ENCODE measurements at places on chromosomes 2 and 18.

DNA sequence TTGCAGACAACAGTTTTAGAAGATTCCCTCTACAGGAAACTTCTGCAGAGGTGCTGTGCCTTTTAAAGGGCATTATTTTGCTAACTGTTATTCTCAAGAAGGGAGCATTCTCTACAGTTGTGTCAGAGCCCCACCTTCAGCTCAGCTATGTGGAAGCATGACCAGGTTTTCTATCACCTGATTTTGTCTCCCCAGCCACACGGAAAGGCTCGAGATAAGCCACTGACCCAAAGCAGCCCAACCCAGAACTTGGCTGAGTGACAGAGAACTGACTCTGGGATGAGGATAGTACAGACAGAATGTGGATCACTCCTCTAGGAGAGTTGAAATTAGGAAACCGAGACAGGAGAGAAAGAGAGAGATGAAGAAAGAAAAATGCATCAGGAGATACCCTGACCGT lies 10.7 kb downstream of the COL4A4 start:
- DNase-seq: no peak

- DNase-seq: no peak
Measured at GRCh38 chr2:139885921-139886498, 1105.8 kb upstream of the NXPH2 start.

- no peak for DNase-seq
Measured at GRCh38 chr2:162636206-162636728, 202.3 kb downstream of the KCNH7 start.

GRCh38 chr2:65789923-65790675 lies 357.7 kb upstream of the SPRED2 start:
- DNase-seq: no peak

- DNase-seq: peak; percentile 16
Measured at GRCh38 chr2:239919774-239920692, 105.1 kb downstream of the NDUFA10 start.

DNA sequence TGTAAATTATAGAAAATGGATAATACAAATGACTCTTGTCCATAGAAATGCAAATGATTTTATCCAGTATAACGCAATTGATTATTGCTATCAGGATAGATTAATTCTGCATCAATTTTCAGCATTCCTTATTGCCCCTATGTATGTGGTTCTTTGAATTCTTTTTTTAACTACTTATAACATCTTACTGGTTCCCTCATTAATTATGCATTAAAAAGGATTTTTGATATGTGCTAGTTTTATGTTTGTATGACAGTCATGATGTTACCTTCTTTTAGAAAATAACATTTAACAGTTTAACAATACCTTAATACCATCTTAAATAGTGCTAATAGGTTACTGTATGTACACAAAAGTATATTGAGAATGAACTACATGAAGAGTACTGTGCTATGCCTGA lies 20.0 kb upstream of the LNPK start:
- DNase-seq: no peak

GRCh38 chr2:206211657-206212255 lies 52.1 kb downstream of the EEF1B2 start:
- DNase-seq: no peak

DNA sequence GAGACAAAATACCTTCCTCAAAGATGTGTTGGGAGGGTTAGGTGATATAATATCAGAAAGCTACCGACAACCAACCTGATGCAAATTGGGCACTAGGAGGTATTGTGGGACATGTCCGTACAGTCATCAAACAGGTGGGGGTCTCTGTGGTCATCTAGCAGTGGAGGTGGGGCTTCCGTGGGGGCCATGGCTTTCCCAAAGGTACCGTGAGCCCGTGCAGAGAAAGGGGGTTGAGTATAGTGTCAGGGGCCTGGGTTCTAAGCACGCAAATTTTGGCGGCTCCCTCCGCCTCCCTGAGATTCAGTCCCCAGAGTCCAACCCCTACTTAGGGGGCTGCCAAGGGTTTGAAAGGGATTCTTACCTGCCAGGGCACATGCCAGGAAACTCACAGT lies 32.6 kb downstream of the HJURP start:
- DNase-seq: peak; percentile 13
